T-cell (primary cell): ENCODE measurements at places on chromosomes 6 and 20. TPM values are rescaled to one million over a fixed set of nuclear protein-coding genes. Genes with fewer than 3 reads are reported as not detected.

NOTCH4 gene
- total RNA-seq = 1.7 TPM

EPPIN gene
- not detected for total RNA-seq

PAX1 gene
- total RNA-seq = not detected

COL19A1 gene
- 0.47 TPM for total RNA-seq

SLC22A3 gene
- 0.29 TPM for total RNA-seq

DUSP22 gene
- total RNA-seq = 52.4 TPM

RIMS1 gene
- total RNA-seq = not detected

GFRA4 gene
- not detected for total RNA-seq

NKAIN4 gene
- total RNA-seq = not detected

OOEP gene
- total RNA-seq = not detected

GRCh38 chr6:2693231-2693630, 57.5 kb downstream of the MYLK4 start:
- no peak for DNase-seq

GRCh38 chr6:160667639-160668481, 3.8 kb upstream of the LPA start:
- DNase-seq = peak; percentile 45

- no peak for DNase-seq
Observed at GRCh38 chr6:228881-229651, 63.2 kb upstream of the DUSP22 start.

- DNase-seq = no peak
Observed at GRCh38 chr6:148242180-148242579, 100.5 kb upstream of the SASH1 start.

GRCh38 chr6:3808199-3808598, 41.0 kb upstream of the FAM50B start:
- no peak for DNase-seq

DNA sequence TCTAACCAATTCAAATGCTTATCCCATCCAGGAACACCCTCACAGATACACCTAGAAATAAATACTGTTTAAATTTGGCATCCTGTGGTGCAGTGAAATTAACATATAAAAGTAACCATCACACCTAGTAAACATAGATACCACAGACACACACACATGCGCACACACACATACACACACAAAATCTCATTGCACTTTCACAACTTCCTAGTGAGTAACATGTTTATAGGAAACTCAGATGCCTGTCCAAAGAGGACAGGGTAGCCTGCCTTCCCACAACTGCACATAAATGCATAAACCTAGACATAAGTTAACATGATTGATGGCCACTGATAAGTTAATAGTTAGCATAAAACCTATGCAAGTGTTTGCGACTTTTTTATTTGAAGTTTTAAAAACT, 56.8 kb downstream of the LRRC1 start:
- DNase-seq = no peak

DNA sequence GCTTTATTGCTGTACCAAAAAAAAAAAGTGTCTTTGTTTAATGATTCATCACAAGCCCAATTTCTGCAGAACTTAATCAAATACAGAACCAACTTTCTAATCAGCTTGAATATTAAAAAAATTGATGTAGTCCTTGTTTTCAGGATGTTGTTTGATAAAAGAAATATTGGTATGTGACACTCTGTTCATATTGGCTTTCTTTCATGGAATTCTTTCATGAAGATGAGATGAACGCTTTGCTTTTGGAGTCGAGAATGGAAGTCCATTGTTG, 184.3 kb downstream of the ZNF217 start:
- DNase-seq = no peak

DNA sequence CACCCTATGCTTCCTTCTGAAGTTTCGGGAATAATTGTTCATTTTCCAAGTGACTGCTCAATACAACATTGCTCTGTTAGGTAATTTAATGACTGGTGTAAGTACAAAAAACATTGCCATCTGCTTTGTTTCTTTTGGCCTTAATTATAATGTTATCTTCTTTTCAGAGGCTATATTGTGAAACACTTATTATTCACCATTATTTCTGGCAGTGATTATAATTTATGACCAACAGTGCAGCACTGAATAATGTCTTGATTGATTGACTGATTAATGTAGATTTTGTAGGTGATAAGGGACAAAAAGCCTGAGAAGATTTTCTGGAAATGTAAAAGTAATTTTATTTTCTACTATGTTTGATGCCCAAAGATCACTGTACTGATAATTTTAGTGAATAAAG, 377.7 kb downstream of the PLCB1 start:
- DNase-seq = no peak

- no peak for DNase-seq
Observed at GRCh38 chr6:37481711-37482605, 17.7 kb downstream of the CCDC167 start.

DNA sequence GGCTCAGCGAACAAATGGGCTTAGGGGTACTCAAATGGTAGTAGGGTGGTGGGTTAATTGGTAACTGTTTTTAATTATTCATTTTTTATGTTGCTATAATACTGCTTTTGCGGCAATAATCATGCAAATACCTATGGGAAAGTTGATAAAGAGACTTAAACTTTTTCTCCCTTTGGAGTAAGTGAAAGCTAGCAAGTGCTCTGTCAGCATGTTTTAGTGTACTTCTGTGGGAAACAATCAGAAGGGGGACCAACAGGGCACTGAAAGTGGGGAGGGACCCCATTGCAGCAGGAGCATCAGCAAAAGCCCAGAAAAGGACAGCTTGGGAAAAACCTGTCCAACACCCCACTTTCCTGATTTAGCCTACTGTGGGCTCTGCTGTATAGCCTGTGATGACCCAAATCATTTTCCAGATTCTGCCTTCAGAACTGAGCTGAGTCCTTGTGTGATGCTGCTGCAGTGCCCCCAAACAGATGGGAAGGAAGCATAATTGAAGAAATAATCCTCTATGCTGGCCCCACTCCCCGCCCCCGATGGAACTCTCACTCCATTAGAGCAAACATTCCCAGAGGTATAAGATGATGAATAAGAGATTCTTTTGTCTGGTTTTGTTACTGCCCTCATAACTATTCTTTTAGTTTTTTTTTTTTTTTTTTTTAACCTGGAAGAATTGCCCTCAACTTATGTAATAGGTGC, 322.8 kb downstream of the CD83 start:
- DNase-seq = no peak

DNA sequence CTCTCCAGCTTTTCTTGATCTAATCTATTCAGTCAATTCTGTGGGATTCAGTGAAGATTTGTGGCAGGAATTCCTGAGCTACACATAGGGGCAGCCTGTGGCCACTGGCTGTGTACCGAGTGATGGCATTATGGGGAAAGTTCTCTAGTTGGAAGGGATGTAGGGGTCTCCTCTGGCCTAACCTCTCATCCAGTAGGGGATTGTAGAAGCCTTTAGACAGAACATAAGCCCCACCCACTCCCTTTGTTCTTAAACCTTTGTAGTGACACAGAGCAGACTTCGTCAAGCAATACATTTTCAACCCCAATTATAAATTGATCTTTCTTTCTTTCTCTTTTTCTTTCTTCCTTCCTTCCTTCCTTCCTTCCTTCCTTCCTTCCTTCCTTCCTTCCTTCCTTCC, 188.9 kb downstream of the QKI start:
- DNase-seq = no peak

DNA sequence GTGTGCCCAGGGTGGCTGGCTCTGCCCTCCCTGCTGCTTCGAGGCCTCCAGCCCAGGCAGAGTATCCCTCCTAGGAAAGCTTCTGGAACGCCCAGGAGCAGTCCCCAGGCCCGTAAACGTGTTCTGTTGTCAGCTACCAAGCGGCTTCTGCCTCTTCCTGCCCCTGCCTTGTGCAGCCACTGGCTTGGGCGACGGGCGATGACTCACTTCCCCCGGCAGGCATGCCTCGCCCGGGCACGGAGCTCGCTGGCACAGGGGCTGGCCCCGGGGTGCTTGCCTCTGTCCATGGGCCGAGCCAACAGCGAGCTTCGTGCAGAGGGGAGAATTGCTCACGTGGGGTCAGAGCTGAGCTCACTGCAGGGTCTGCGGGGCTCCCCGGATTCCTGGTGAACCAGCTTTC, 86.7 kb upstream of the THBS2 start:
- no peak for DNase-seq

- DNase-seq = no peak
Observed at GRCh38 chr6:93412452-93412851, 6.9 kb downstream of the EPHA7 start.

DNA sequence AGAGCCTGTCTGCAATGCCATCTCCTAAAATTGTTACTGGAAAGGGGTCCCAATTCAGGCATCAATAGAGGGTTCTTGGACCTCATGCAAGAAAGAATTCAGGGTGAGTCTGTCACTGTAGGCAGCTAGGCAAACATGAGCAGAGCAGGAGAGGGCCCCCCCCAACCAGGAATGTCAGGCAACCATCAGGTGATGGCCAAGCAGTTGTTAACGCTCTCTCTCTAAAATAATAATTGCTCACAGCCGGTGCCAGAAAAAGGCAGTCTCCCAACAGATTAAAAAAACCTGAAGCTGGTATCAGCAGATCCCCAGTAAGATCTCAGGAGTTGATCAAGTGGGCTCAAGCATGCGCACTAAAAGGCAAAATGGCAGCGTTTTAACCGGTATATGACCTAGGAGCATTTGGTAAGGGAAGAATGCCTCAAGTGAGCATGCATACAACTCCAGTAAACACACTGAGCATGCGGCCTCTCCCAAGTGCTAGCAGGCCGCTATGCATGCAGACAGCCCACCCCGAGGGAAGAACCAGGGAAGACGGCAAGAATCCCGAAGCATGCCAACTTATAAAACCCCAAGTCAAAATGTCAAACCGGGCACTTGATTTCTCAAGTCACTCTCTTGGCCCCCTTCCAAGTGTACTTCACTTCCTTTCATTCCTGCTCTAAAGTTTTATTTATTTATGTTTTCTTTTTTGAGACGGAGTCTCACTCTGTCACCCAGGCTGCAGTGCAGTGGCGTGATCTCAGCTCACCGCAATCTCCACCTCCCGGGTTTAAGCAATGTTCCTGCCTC, 44.0 kb upstream of the RNGTT start:
- DNase-seq = no peak
